NCI-H187 treated with DMSO at 0.1 percent for 48 hours (cell line): ENCODE measurements at places on chromosomes 7 and 10.

GRCh38 chr10:124565565-124566221, 104.1 kb downstream of the LHPP start:
- DNase-seq = peak; percentile 52

DNA sequence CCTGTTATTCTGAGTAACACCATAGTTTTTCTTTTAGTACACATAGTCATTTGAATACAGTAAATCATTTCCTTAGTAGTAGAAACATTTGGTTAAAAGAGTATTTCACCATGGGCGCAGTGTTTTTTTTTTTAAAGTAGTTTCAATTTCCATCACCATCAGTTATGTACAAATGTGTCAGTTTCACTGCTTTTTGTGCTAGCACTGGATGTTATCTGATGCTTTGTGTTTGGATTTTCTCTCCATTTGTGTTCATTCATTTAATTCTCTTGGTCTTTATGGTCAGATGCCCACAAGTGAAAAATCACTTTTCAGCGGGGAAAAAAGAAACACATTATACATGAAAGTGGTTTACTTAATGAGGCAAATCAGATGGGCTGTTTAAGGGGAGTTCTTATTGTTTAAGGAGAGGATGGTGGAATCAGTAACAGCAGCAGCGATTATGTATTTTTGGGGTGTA, 16.0 kb upstream of the HK1 start:
- no peak for DNase-seq

DNA sequence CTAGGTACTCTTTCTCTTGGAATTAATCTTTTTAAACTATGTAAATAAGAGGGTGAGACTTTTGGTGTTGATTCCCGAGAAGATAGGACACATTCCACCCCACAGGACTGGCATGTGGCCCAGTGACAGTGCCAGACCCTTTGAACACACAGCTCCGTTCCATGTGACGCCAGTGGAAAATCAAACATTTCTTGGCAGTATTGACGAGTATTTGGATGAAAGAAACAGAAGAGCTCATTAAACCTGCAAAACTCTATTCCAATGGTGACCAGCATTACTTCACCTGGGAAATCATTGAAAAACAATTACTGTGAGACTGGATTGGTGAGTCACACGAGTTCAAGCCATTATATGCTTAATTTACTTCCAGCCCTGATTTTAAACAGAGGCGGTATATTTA, 25.8 kb downstream of the AKR1E2 start:
- DNase-seq = no peak

DNA sequence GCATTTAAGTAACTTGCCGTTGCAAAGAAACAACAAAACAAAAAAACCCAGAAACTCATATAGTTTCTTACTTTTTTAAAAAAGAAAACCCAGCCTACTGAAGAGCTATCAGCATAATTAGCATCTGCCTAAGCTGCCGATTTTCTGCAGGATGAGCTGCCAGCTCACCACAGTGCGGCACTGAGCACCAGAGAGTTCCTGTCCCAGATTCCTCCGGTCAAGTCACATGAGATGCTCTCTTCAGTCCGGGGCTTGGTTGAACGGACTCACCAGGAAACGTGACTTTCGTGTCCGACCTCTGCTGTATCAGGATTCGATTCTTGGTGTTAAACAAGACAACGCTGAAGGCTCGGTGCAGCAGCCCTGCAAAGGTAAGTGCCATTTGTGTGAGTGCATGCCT, 3.2 kb downstream of the IDI2 start:
- DNase-seq = no peak

GRCh38 chr10:85446827-85447226, 919.8 kb downstream of the GRID1 start:
- DNase-seq = no peak

- no peak for DNase-seq
These were observed 312.7 kb upstream of the SP8 start for GRCh38 chr7:21099432-21099831.

DNA sequence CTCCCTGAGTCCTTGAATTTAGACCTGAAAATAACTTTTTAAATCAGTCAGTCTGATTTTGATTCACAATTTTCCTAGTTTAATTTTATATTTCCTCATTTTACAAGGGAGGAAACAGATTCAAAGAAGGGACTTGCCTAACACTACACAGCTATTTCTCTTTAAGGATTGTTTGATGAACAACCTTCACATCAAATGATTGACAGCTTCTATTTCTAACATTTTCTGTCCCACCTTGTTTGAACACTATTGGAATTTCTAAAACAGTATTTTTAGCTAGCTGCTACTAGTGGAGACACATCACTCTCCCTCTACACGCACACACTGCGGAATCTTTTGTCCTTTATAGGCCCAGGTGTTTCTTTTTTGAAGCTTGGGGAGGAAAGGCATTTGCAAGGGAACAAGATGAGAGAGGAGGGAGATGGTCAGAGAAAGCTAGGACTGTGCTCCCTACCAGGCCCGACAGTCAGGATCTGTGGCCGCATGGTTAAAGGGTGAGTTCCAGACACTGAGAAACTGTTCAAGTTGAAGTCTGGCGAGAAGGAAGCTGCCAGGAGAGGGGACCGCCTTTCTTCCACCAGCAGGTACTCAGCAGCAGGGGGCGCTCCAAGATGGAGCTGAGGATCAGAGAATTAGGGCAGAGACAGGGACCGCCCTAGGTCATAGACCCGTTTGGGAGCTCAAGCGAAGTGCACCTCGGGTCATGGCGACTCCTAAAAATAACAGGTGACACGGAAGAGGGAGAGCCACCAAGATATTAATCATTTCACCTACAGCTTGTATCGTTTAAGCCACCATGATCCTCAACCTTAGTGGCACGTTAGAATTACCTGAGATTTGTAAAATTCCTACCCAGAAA, 49.7 kb downstream of the DNAJC12 start:
- DNase-seq = no peak

GRCh38 chr7:149278396-149278795, 16.4 kb downstream of the ZNF783 start:
- no peak for DNase-seq

DNA sequence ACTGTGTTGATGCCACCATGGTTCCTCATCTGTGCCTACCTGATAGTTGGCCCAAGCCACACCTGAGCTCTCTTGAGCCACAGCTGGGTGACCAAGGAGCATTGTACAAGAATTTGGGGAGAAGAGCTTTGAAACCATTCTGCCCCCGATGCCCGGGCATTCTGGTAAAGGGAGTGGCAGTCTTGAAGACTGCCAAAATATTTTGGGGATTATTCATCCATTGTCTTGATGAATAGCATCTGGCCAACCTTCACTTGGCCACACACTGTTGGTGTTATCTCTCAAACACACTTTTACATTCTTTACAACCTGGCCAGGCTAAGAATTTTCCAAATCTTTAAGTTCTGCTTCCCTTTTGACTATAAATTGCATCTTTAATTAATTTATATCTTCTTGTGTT, 113.1 kb upstream of the PCBD1 start:
- no peak for DNase-seq

DNA sequence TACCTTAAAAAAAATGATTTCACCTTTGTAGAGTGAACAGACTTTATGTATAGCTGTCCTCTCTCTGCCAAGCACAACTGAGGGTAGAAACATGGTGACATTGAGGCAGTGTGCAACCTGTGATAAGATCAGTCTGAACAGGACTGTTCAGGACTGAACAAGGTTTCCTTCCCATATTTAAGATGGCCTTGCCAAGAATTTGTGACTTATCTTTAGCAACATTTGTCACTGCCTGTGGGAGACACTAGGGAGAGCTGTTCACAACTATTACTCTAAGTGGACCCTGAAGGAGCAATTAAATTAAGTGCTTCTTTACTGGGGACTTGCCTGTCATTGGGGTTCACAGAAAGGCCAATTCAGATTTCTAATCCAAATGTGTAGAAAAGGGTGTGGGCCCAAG, 6.7 kb downstream of the OR13A1 start:
- no peak for DNase-seq

- DNase-seq = no peak
These were observed 2.4 kb upstream of the UNC5B start for GRCh38 chr10:71209731-71210541.

GRCh38 chr7:77858278-77858677, 59.7 kb downstream of the PHTF2 start:
- no peak for DNase-seq

DNA sequence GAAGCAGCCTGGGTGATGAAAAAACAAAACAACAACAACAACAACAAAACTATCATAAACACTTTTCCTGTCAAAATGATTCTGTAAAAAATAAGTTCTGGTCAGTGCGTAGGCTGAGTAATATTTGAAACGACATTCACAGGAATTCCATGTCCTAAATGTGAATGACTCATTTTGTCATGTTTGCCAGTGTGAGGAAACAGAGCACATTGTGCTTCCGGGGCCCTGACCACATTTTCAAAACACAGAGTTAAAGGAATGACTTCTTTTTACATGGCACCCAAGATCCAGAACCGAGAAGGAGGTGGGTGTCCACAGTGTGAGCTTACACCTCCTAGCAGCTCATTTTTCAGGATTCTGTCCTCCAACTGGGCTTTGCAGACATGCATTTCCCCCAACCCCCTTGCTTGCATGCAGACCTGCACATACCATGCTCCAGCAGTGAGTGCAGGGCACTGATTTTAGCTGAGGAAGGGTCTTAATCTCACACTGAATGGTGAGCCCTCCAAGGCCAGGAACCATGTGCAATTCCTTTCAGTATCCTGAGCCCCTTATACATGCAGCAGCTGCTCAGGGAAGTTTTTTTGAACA, 3.0 kb downstream of the CLRN3 start:
- no peak for DNase-seq

DNA sequence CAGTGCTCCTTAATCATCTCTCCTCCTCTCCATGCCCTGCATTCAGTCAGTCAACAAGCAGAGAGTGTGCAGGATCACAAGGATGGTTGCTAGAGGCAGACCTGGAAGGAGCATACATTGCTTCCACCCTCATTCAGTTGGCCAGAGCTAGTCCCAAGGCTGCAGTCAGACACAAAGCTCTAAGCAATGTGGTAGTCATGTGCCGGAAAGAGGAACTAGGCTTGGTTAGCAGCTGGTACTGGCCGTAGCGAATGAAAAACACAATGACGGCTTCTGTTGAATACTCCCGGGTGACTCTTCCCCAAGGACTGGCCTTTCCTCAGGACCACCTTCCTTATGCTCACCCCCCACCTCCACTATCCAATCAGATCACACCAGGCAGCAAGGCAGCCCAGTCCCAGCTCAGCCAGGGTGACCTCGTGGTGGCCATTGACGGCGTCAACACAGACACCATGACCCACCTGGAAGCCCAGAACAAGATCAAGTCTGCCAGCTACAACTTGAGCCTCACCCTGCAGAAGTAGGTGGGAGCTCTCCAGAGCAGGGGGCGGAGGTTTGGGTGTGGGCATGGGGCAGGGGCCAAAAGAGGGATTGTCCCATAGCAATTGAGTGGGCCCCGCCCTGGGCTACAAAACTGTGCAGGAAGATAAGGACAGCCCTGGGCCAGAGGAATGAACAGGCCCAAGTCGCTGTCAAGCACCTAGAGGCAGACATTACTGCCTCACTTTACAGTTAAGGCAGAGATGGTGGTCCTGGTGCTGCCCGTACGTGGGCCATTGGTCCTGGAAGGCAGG, 10.9 kb downstream of the LDB3 start:
- DNase-seq = no peak

- no peak for DNase-seq
These were observed 72.0 kb upstream of the ANK3 start for GRCh38 chr10:60461688-60462087.

- DNase-seq = no peak
These were observed 155.0 kb upstream of the FZD1 start for GRCh38 chr7:91109200-91109599.

GRCh38 chr10:86685893-86686632, 17.8 kb downstream of the LDB3 start:
- DNase-seq = no peak

DNA sequence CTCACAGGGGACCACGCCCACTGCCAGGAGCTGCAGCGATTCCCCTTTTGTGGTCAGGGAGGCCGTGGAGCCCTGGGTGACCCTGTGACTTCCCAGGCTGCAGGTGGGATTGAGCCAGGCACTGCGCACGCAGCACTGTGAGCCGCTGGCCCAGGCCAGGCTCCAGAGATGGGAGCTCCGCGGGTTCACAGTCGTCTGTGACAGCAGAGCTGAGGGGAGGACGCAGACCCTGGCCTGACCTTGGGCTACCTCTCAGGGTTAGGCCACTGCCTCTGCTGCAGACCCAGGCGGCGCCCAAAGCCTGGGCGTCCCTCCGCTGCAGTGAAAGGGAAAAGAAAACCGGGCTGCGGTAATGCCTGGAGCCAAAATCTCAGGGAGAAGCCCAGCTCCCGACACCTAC, 107.5 kb upstream of the GPR26 start:
- no peak for DNase-seq

- DNase-seq = peak; percentile 52
These were observed 12.3 kb upstream of the OGA start for GRCh38 chr10:101830322-101831168.

GRCh38 chr10:31927565-31927883, 1.1 kb downstream of the ARHGAP12 start:
- DNase-seq = no peak

DNA sequence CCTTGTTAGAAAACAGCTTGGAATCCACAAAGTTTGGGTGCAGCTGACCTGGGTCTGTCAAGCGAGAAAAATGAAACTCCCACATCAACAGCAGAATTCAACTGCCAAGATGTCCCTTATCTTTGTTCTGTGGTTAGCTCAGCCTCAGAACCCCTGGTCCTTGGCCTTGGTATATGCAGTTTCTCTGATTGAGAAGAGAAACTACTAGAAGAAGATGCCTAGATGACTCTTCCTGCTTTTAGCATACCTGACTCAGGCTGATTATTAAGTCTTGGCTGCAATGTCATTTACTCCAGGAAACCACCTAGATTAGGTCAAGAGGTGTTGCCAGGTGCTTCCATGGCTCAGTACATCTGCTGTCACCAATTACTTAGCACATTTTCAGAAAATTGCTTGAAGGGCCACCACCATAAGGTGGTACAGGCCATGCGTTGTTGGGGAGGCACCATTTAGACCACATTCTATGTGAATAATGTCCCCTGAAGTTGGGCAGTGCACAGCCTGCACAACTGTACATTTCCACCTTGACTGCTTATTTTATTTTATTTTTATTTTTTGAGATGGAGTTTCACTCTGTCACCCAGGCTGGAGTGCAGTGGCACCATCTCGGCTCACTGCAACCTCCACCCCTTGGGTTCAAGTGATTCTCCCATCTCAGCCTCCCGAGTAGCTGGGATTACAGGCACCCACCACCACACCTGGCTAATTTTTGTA, 59.4 kb upstream of the ZNF438 start:
- DNase-seq = no peak

DNA sequence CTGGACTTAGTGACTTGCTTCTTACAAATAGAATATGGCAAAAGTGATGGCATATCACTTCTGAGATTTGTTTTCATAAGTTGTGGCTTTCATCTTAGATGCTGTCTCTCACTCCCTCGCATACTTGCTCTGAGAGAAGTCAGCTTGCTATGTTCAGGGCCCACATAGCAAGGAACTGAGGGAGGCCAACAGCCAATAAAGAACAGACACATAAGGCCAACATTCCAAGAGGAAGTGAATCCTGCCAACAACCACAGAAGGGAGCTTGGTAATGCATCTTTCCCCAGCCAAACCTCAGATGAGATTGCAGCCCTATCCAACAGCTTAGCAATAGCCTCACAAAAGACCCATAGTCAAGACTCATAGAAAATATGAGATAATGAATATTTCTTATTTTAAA, 39.2 kb upstream of the DMTF1 start:
- no peak for DNase-seq

GRCh38 chr7:25259487-25260243, 31.4 kb upstream of the NPVF start:
- peak; percentile 6 for DNase-seq
